ENCODE measurements at places on chromosomes 3 and 15.

GRCh38 chr3:166100730-166101129, 263.5 kb upstream of the BCHE start:
- peaks cover under 1% of the 10 kb centered on the region for H3K27me3 ChIP-seq
- no peak for DNase-seq
- no peak overlapping the region for H3K27ac ChIP-seq
- no peak overlapping the region for H3K4me3 ChIP-seq
- H3K36me3 ChIP-seq = no peaks in the 10 kb centered on the region

DNA sequence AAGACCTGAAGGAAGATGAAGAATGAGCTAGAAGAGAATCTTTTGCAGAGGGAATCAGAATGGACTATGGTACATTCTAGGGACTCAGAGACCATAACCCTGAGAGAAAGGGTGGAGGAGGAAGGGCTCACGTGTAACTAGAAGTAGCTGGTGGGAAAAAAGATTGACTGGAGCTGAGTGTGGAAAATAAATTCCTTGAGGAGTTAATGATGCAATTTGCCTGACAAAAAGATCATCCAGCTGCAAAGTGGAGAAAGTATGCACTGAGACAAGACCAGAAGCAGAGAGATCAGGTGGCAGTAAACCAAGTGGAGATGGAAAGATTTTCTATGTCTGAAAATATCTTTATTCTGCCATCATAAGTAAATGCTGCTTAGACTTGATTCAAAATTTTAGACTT, 52.9 kb upstream of the TBL1XR1 start:
- no peak overlapping the region for H3K27ac ChIP-seq
- H3K27me3 ChIP-seq = no peaks in the 10 kb centered on the region
- no peaks in the 10 kb centered on the region for H3K4me1 ChIP-seq
- H3K4me3 ChIP-seq = no peak overlapping the region

DNA sequence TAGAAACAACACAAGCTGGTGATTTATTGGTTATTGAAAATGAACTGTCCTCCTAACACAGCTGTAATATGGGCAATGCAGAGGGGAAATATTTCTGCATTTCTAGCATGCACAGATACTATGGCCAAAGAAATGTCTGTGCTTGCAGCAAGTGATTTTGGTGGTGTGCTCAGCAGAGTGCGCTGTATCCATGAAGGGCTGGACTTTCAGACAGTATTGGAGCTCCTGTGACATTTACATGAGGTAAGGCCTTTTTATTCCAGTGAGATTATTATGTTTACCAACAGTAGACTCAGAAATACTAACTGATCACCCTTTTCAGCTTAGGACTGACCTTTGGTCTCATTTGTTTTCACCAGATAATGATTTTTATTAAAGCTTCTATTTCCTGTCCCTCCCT, 1302.6 kb upstream of the EPHA6 start:
- H3K27ac ChIP-seq = no peak overlapping the region
- H3K36me3 ChIP-seq = no peaks in the 10 kb centered on the region
- no peak for DNase-seq
- no peaks in the 10 kb centered on the region for H3K27me3 ChIP-seq

DNA sequence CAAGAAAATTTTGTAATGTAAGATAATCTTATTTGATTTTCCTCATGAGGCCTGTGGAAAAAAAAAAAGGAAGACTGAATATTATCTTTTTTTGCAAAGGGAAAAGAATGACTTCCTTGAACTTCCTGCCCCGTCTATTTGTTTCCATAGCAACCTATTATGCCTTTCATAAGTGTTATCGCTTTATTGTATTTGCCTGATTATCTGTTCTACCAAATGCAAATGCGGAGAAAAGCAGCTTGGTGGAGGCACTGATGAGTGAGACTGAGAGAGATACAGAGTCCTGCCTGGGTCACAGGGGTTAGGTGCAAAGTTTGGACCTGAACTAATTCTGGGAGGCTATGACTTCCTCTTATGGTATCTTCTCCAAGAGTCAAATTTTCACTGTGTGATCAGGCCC, 334.0 kb upstream of the KCNMB2 start:
- H3K27me3 ChIP-seq = no peaks in the 10 kb centered on the region
- DNase-seq = no peak
- no peak overlapping the region for H3K4me3 ChIP-seq
- H3K27ac ChIP-seq = no peak overlapping the region
- H3K36me3 ChIP-seq = no peaks in the 10 kb centered on the region

GRCh38 chr15:50183112-50183794, 1.3 kb downstream of the SLC27A2 start:
- peaks cover 7% of the 10 kb centered on the region for H3K4me1 ChIP-seq
- H3K36me3 ChIP-seq = no peaks in the 10 kb centered on the region
- peaks cover 56% of the 10 kb centered on the region for H3K27me3 ChIP-seq
- DNase-seq = no peak

DNA sequence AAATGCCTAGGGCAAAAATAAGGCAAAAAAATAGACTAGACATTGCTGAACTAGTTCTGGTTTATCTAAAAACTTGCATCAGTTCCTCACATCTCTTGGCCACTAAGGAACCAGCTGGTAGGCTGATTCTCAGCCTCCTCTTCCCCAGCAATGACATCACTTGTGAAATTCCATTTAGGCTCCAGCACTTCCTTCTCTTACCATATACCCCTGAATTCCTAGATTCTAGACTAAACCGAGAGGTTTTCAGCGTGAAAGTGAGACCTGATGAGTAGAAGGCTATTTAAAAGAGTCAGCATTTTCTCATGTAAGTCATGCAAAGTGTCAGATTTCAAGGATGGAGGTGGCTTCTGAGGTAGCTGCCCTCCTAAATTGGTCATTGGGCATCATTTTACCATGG, 247.1 kb upstream of the CDIN1 start:
- H3K4me1 ChIP-seq = peaks cover 26% of the 10 kb centered on the region
- no peaks in the 10 kb centered on the region for H3K27me3 ChIP-seq
- H3K4me3 ChIP-seq = no peak overlapping the region
- peak overlapping the region; percentile 75 for H3K27ac ChIP-seq

DNA sequence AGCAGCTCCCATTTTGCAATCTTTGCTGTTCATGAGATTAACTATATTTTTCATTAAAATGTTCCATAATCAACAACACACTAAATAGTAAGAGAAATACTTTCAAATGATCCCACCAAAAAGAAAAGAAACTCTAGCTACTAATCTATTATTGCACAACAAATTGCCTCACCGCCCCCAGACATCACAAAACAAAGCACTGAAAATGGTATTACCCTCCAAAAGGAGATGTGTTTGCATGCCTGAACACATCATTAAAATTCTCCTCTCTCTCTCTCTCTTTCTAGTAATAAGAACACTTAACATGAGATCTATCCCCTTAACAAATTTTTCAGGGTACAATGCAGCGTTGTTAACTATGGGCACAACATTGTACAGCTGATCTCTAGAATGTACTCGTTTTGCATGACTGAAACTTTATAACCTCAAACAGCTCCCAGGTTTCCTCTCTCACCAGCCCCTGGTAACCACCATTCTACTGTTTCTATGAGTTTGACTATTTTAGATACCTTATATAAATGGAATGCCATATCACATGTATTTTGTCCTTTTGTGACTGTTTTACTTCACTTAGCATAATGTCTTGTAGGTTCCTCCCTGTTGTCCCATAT, 33.1 kb downstream of the WNT5A start:
- no peak for DNase-seq
- peaks cover 3% of the 10 kb centered on the region for H3K4me1 ChIP-seq
- H3K27ac ChIP-seq = no peak overlapping the region

- DNase-seq = no peak
- H3K4me3 ChIP-seq = peak overlapping the region; percentile 13
- no peaks in the 10 kb centered on the region for H3K36me3 ChIP-seq
- no peaks in the 10 kb centered on the region for H3K27me3 ChIP-seq
Observed at GRCh38 chr3:48558493-48559134, 2.0 kb upstream of the PFKFB4 start.

- H3K27me3 ChIP-seq = no peaks in the 10 kb centered on the region
- DNase-seq = no peak
- peaks cover 2% of the 10 kb centered on the region for H3K36me3 ChIP-seq
- no peaks in the 10 kb centered on the region for H3K4me1 ChIP-seq
- no peak overlapping the region for H3K27ac ChIP-seq
- no peak overlapping the region for H3K4me3 ChIP-seq
Observed at GRCh38 chr3:130876594-130876993, 17.3 kb upstream of the ATP2C1 start.

DNA sequence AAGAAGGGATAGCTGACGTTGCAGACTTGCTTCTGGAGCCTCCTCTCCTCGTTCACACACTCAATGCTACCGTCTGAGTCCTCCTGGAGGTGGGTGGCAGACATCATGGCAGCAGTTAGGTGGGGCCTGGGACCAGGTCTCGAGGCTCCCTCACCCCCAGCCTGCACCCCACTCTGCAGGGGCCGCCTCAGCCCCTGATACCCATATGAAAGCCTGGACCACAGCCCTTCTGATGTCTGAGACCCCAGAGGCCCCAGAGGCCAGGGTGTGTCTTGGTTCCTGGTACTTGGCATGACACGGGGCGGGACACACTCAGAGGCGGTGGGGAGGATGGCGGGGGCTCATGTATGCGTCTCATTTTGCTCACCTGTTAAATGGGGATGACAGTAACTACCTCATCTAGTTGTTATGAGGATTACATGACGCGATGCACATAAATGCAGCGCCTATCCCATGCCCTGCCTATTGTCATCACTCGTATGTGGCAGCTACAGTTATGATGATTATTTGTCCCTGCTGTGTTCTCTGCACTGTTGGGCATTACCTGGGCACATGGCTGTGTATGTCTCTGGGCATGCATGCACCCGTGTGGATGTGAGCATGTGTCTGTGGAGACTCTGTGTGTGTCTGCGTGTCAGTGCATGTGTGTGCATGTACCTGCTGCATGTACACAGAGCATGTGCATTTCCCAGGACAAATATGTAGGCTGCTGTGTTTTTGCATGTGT, 39.9 kb downstream of the FEM1B start:
- H3K27ac ChIP-seq = no peak overlapping the region
- H3K27me3 ChIP-seq = peaks cover 5% of the 10 kb centered on the region
- peaks cover 19% of the 10 kb centered on the region for H3K4me1 ChIP-seq

- H3K4me3 ChIP-seq = no peak overlapping the region
- no peaks in the 10 kb centered on the region for H3K27me3 ChIP-seq
- DNase-seq = no peak
Observed at GRCh38 chr3:160904691-160905090, 148.7 kb downstream of the PPM1L start.

DNA sequence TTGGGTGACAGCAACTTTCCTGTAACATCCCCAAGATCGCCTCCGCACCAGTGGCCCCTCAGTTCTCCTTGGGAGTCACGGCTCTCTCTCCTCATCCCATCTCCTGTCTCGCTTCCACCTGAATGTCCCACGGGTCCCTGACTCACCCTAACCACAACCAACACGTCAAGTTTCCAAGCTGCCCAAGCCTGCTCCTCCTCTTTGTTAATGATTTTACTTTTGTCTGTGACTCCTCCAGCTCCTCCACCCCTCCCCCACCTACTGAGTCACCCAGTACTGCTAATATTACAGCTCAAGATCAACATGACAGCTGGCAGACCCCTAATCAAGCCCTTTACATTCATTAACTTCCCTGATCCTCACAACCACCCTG, 39.3 kb downstream of the BDH1 start:
- no peaks in the 10 kb centered on the region for H3K36me3 ChIP-seq
- no peak for DNase-seq
- H3K4me3 ChIP-seq = no peak overlapping the region
- no peaks in the 10 kb centered on the region for H3K27me3 ChIP-seq
- H3K4me1 ChIP-seq = peaks cover 4% of the 10 kb centered on the region
- H3K27ac ChIP-seq = no peak overlapping the region

DNA sequence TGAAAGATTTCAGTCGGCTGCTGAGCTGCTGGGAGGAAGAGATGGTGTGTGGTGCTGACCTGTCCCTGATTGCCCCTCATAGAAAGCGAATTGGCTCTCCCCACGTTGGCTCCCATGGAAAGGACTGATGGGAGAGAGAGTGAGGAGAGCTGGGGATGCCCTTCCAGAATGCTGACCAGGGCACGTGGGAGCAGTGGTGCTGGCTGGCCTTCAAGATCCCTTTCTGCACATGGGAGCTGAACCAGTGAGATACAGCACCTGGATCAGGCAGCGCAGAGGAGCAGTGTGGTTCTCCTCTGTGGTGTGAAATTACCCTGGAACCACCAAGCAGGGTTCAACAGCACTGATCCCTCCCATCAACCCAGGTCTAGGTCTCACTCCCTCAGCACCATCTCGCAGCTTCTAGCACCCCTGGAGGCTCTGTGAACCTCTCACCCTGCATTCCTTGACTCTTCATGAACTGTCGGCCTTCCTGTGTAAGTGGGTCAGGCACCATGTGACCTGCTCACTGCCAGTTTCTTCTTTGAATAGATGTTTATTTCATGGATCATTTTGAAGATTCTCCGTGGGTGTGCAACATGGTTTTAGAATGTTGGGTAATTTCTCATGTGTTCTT, 55.7 kb downstream of the CACNA1D start:
- H3K36me3 ChIP-seq = no peaks in the 10 kb centered on the region
- DNase-seq = no peak
- no peak overlapping the region for H3K27ac ChIP-seq
- H3K4me1 ChIP-seq = peaks cover 15% of the 10 kb centered on the region
- H3K4me3 ChIP-seq = no peak overlapping the region

DNA sequence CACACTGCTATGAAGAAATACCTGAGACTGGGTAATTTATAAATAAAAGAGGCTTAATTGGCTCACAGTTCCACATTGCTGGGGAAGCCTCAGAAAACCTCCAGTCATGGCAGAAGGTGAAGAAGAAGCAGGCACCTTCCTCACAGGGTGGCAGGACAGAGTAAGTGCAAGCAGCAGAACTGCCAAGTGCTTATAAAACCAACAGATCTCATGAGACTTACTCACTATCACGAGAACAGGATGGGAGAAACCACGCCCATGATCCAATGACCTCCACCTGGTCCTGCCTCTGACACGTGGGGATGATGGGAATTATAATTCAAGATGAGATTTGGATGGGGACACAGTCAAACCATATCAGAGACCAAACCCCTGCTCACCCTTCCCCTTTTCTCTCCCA, 75.0 kb downstream of the TRIM69 start:
- DNase-seq = no peak
- no peaks in the 10 kb centered on the region for H3K36me3 ChIP-seq
- peaks cover 39% of the 10 kb centered on the region for H3K27me3 ChIP-seq
- H3K27ac ChIP-seq = no peak overlapping the region

- no peak overlapping the region for H3K27ac ChIP-seq
- H3K4me3 ChIP-seq = no peak overlapping the region
- H3K36me3 ChIP-seq = peaks cover 65% of the 10 kb centered on the region
- no peaks in the 10 kb centered on the region for H3K27me3 ChIP-seq
- no peak for DNase-seq
Observed at GRCh38 chr15:25091421-25092158, 136.8 kb downstream of the SNRPN start.

All from mesothelial cell of epicardium (in vitro differentiated cells).